ENCODE measurements at places on chromosomes 2 and 18. TPM values are rescaled to one million over a fixed set of nuclear protein-coding genes. Genes with fewer than 3 reads are reported as not detected.

- DNase-seq: no peak
Measured at GRCh38 chr2:223095207-223095606, 43.2 kb downstream of the KCNE4 start.

Gene AQP12A
- 3.0 TPM for polyA plus RNA-seq

DNA sequence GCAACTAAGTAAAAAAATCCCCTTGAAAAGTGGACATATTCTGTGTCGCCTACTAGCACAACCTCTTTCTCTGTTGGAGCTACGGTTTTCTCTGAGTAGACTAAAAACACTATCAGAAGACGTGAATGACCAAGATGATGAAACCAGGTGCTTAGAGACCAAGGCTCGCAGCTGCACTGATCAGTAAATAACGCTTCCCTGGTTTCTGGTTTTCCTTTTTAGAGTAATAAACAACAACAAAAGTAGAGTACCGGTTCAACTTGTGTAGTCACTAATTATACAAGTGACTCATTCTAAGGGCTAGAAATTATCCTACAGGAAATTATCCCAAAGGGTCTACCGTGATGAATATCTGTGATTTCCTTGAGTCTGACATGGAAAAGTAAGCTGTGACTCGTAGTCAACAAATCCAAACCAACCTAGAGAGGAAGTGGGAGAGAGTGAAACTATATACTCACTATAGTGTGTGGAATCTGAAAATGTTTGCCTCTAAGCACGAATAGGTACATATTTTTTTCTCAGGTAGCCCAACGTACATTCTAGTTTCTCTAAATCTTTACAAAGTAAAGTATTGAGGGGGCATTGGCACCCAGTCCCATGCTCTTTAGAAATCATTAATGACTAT is 17.8 kb downstream of the RASGRP3 start:
- no peak for DNase-seq

Gene HRH4
- polyA plus RNA-seq: not detected

Gene CHPF
- polyA plus RNA-seq: 5.5 TPM

Gene BMP10
- not detected for polyA plus RNA-seq

Gene MYL12B
- 696 TPM for polyA plus RNA-seq

Gene TXNDC2
- polyA plus RNA-seq: 0.04 TPM

- peak; percentile 43 for DNase-seq
Measured at GRCh38 chr2:86042256-86043168, 63.2 kb downstream of the POLR1A start.

- DNase-seq: peak; percentile 80
Measured at GRCh38 chr2:65281627-65282351, 54.2 kb downstream of the ACTR2 start.

GRCh38 chr2:188272121-188272520 is 19.6 kb upstream of the GULP1 start:
- DNase-seq: no peak

Gene COMMD1
- polyA plus RNA-seq: 27.2 TPM

DNA sequence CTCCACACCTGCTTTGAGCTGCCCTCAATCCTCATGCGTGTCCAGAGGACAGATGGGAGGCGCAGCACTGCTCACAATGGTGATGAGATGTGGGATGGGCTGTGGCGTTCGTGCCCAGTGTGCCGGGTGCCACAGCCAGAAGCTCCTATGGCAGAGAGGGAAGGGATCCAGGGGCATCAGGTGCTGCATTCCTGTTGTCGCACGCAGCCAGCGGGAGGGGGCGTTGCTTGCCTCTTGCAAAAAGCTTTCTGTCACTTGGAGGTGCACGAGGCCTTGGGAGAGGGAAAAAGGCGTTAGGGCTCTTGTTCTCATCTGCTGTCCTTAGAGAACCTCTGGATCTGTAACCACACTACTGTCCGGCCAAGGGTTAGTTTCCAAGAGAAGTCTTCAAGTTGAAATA is 29.2 kb upstream of the ALLC start:
- DNase-seq: peak; percentile 65

DNA sequence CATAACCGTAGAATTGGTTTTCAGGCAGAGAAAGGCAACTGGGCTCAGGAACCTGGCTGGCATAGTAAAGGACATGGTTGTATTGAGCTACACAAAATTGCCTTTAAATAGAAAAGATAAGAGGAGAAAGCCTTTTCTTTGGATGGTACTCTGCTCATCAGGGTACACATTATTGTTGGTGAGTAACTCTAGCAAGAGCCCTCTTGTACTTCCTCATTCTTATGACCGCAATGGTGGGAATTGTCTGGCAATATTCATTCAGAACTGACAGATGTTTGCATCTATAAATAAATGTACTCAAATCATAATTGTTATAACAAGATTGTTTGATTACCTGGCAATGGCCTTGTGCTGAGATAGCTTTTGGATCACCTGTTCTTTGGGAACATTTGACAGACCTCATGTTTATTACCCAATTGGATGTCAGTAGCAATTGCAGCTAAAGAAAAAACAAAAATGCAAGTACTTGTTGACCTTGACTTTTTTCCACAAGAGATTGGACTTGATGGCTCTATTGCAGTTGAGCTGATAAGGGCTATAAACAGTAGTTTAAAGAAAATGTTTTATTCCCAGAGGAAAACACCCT is 43.9 kb downstream of the MEIS1 start:
- DNase-seq: no peak

DNA sequence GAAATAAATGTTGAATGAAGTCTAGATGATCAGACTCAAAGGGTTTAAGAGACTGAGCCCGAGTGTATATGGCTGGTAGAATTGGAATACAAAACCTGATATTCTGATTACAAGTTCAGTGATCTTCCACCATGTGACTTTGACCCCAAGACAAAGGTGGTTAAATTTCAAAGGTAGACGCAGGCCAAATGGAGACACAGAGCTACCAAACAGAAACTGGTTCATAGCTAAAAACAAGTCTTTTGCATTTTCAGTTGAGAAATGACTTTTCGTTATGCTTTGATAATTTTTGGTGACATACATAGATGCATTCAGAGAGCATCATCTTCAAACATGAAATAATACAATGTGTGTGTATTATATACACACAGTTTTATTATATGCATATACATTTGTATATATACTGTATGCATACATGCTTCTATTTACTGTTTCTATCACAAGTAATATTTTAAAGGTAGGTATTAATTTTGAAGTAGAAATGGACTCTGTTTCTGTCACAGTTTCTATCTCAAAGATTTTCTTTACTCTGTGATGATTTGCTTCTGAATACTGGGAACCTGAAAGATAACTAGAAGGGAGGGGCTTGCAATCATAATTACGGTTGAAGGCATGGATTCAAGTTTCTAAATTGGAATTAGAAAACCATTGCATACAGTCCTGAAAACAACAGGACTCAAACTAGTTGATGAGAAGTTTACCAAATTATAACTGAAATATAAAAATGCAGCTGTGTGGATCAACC is 142.3 kb downstream of the ABCA12 start:
- DNase-seq: no peak

Gene MOCOS
- polyA plus RNA-seq: 2.5 TPM

Data from sigmoid colon (tissue), 7 donors.